Activated T-cell treated with anti-CD3 and anti-CD28 coated beads, Interleukin-2, amount 50 U/mL, for 72 hours (primary cell): ENCODE measurements at places on chromosomes 16 and 17. TPM values are rescaled to one million over a fixed set of nuclear protein-coding genes. Genes with fewer than 3 reads are reported as not detected.
A peak's percentile ranks its signal among the peaks of the same experiment; 100 is the strongest.

The CCL3 gene
- 79.6 TPM for total RNA-seq

The PIK3R5 gene
- 45.4 TPM for total RNA-seq

The OR1F1 gene
- total RNA-seq, result not detected

DNA sequence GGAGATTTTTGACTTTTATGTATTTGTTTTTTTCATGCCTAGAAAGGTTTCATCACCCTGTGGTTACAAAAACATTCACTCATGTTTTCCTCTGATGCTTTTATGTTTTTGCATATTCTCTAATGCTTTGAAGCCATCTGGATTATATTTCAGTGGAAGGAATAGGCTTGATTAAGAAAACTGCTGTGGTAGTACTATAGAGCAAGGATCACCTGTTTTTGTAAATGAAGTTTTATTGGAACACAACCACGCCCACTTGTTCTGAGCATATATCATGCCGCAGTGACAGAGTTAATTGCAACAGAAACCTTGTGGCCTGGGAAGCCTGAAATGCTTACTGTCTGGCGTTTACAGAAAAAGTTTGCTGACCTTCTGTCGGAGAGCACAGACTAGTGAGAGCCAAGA is 11.5 kb downstream of the COX10 start:
- no peak for DNase-seq

GRCh38 chr17:72592242-72592966 is 471.6 kb downstream of the SOX9 start:
- peak; percentile 57 for DNase-seq

DNA sequence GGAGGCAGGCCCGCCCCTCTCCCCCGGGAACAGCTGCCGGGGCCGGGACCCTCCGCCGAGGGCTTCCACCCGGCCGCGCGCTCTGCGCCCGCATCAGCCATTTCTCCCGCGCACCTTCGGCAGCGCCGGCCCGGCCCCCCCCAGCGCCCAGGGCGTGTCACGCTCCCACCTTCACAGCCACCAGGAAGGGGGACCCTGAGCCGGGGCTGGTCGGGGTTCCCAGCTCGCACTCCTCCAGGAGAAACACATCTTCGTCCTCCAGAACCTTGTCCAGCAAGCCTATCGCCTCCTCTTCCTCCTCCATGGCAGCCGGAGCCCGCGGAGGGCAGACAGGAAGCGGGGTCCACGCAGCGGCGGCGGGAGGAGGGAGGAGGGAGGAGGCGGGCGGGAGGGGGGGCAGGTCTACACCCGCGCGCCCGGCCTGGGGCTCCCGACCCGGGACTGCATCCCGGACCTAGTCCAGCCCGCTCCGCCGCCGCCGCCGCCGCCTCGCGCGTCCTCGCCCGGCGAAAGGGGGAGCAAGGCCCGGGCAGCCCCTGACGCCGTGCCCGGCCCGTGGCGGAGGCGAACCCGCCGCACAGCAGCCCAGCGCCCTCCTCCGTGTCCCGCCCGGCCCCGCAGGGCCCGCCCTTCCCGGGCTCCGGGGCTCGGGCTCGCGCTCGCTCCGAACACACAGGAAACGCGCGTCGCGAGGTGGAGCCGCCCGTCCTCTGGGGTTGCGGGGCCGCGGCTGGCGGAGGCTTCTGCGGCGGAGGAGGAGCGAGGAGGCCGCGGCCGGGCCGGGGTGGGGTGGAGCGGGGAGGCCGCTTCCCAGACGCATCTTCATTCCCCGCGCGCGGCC is 70.8 kb downstream of the ABR start:
- DNase-seq, result peak; percentile 74

DNA sequence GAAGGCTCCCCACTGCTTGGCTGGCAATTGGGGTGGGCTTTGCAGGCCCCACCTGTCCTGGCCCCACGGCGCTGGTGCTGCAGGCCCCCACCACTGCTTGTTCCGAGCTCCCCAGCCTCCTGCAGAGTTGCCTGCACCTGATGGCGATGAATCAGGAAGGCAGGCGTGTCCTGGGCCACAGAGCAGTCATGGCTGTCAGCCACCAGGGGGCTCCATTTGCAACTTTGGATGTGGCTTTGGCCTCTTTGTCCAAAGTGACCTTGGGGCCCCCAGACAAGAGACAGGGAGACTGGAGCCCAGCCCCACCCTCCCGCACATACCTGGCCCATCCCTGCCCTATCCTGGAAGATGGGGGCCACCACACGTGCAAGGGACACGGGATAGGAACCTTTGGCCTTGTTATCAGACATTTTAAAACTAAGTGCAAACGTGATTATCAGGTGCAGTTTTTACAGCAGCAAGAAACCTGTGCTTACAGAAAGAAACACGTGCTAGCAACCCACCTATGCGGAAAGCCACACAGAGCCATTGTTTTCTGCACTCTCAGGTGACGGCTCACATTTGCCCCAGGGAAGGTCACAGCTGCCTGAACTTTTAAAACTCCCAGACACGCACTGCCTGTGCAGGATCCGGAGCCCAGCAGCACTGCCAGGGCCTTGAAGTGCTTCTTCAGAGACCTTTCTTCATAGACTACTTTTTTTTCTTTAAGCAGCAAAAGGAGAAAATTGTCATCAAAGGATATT is at the start of gene DNASE1:
DNASE1 (plus strand) TSS at position 443 of the 743 bp plus-strand sequence. CDS start 683 bp downstream, outside the sequence.
- DNase-seq, result peak; percentile 70
